ENCODE measurements at places on chromosomes 3 and 15. TPM values are rescaled to one million over a fixed set of nuclear protein-coding genes. Genes with fewer than 3 reads are reported as not detected.

The CHRNA7 gene
- total RNA-seq: 0.79 TPM

The IQCF6 gene
- not detected for total RNA-seq

The GOLGA8S gene
- total RNA-seq: not detected

The PTH1R gene
- 0.85 TPM for total RNA-seq

The GABRR3 gene
- not detected for total RNA-seq

The GNAI2 gene
- total RNA-seq: 624 TPM

The OXTR gene
- total RNA-seq: 5.3 TPM

The BBX gene
- 80.0 TPM for total RNA-seq

The HGD gene
- 0.60 TPM for total RNA-seq

The KCNMB2 gene
- not detected for total RNA-seq

The QTRT2 gene
- 33.2 TPM for total RNA-seq

The PRR20G gene
- not detected for total RNA-seq

The DNASE1L3 gene
- total RNA-seq: 1.7 TPM

The MYEF2 gene
- total RNA-seq: 8.4 TPM

The DTX3L gene
- 23.8 TPM for total RNA-seq

The ST3GAL6 gene
- total RNA-seq: 30.1 TPM

The NPAP1 gene
- total RNA-seq: not detected

The TMOD2 gene
- total RNA-seq: 22.3 TPM

The FAM219B gene
- total RNA-seq: 57.0 TPM

The GREM1 gene
- 1.2 TPM for total RNA-seq

The TNNC1 gene
- total RNA-seq: not detected

The REC114 gene
- total RNA-seq: not detected

The CPEB1 gene
- total RNA-seq: not detected

The DUT gene
- total RNA-seq: 49.8 TPM

The METTL6 gene
- 28.2 TPM for total RNA-seq

The CYP11A1 gene
- total RNA-seq: not detected

The PML gene
- 176 TPM for total RNA-seq

The MCCC1 gene
- total RNA-seq: 33.6 TPM

The SCG5 gene
- total RNA-seq: not detected

The RPL39L gene
- 9.7 TPM for total RNA-seq

The TSEN2 gene
- total RNA-seq: 10.2 TPM

The TMEM207 gene
- not detected for total RNA-seq

The FGF7 gene
- under 0.01 TPM for total RNA-seq
